ENCODE measurements at places on chromosomes 16 and 17.

DNA sequence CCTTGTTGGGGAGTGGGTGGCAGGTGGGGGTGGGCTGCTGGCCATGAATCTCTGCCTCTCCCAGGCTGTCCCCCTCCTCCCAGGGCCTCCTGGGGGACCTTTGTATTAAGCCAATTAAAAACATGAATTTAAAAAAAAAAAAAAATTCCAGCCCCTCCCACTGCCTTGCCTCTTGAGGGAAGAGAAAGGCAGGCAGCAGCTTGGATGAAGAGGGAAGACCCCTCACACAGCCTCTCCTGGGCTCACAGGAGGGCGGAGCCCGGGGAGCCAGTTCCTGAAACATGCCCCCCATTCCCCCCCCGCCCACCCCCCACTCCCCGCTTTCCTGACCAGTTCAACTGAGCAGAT, 1.8 kb upstream of the TCAP start:
- no peak for DNase-seq

GRCh38 chr16:81838794-81839193, 59.7 kb downstream of the PLCG2 start:
- DNase-seq = no peak

DNA sequence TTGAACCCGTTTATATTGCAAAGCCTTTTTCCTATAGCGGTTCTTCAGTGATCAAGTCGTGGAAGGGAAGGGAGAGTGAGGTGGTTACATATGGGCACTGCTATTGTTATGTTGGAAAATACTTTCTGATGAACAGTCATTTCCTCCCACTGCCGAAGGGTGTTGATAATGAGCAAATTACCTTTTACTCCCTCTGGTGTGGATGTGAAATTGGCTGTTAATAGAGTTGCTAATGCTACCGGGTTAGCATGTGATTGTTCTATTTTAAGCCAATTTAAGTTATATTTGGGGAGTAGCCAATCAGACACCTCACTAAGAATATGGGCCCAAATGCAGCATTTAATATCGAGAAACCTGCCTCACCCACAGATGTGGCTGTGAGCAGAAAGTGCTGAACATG, 15.6 kb upstream of the PMFBP1 start:
- no peak for DNase-seq

GRCh38 chr16:9102379-9102778, 10.9 kb downstream of the HAPSTR1 start:
- DNase-seq = no peak

DNA sequence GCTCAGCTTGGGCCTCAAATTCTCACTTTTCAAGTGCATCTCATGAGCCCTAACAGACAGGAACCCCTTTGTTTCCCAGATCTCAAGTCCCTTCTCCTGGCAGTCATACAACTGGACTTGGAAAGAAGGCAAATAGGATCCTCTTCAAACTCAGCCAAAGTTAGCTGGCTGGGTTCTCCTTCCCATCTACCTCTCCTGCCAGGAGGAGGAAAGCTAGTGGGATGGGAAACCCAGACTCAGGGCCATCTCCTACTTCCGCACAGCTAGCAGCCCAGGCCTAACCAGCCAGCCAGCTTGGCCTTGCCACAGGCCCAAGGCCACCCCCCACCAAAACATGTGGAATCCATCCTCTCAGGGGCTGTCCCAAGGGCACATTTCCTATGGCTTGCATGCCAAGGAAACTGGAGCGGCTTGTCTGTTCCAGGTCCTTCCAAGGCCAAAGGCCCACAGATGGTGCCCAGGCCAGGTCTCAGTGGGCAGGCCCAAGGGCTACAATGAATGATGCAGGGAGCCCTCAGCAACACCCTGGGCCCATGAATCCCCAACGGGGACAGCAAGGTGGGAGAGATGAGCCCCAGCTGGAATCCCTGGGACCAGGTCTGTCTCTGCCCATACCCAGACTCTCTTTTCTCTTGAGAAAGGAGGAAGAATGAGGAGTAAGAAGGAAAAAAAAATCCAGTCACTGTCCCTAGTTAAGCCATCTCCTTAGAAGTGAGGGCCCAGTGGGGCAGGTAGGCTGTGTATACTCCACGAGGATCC, 1.7 kb downstream of the SMARCD2 start:
- no peak for DNase-seq

DNA sequence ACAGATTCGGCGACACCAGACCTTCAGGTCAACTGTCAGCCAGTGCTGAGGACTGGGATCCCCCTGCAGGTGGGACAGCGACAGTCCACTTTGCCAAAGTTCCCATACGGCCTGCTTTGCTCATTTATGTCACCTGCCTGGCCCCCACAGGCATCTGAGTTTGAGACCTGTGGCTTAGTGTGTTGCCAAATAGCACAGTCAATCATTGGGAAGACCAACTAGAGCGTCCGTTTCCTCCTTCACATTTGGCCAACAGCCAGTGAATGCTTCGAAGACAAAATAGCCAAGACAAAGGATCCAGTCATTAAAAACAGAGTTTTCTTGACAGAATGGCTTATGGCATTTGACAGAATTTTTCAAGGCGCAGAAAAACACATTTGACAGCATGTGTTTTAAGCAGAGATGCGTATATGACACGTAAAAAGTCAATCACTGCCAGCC, 113.8 kb downstream of the ABCC12 start:
- peak; percentile 64 for DNase-seq

Measured in H9 (cell line).